GM23248 (cell line): ENCODE measurements at places on chromosomes 3 and 15.

DNA sequence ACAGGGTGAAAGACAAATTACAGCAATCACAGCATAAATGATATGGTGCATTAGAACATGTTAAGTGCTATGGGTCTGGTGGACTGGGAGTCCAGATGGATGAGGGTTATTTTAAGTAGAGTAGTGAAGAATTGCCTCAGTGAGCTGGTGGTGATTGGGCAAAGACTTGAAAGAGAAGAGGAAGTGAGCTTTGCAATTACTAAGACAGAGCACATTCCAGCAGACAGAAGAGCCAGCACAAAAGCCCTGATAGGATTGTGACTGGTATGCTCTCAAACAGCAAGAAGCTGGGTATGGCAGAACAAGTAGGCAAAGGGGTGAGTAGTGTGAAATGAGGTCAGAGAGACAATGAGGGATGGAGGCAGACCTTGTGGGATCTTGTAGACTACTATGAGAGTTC is 2.1 kb upstream of the ACKR4 start:
- peak; percentile 83 for DNase-seq

DNA sequence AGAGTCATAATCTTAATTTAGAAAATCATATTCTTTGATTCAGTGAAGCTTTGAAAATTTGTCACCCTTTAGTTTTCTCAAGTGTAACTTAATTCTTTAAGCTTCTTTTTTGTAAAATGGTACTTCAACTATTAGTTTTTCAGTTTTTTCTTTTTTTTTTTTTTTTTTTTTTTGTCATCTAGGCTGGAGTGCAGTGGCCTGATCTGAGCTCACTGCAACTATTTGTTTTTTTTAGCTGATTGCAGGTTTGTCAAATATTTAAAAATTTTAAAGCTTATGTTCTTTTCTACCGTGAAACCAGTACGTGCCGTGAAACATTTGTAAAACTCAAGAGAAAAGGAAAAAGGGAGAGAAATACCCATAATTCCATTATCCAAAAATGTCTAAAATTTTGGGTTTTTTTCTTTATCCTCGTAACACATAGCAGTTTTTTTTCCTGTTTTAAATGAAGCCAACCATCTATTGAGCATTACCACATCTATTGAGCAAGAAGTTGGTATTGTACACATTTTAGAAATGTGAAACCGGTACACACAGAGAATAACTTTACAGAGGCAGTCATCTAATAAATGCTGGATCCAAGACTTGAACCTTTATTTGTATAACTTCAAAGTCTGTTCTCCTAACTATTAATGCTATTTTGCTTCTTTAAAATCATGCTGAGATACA is 25.7 kb downstream of the ECT2 start:
- no peak for DNase-seq

DNA sequence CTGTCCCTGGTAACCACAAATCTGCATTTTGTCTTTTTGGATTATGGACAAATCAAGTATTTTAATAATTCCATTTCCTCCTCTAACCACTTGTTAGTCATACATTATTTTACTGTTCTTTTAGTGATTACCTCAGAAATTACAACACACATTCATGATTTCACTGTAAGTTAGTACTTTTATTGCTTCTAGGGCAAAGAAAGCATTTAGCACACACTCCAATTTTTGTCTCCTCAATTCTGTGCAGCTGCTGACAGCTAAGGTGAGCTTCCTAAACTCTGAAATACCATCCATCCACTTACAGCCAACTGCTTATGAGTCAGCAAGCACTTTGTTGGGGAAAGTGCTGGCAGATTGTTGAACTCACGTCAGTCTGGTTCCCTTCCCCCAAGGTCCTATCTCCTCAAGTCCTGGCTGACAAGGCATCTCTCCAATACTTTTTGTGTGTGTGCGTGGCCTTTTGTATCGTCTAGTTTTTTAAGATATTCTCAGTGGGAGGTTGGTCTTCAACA is 49.4 kb upstream of the TNFAIP8L3 start:
- peak; percentile 72 for DNase-seq

GRCh38 chr3:72255791-72256559 is 471.0 kb upstream of the PROK2 start:
- DNase-seq = no peak

- DNase-seq = no peak
Measured at GRCh38 chr3:177370246-177370822, 173.1 kb upstream of the TBL1XR1 start.

DNA sequence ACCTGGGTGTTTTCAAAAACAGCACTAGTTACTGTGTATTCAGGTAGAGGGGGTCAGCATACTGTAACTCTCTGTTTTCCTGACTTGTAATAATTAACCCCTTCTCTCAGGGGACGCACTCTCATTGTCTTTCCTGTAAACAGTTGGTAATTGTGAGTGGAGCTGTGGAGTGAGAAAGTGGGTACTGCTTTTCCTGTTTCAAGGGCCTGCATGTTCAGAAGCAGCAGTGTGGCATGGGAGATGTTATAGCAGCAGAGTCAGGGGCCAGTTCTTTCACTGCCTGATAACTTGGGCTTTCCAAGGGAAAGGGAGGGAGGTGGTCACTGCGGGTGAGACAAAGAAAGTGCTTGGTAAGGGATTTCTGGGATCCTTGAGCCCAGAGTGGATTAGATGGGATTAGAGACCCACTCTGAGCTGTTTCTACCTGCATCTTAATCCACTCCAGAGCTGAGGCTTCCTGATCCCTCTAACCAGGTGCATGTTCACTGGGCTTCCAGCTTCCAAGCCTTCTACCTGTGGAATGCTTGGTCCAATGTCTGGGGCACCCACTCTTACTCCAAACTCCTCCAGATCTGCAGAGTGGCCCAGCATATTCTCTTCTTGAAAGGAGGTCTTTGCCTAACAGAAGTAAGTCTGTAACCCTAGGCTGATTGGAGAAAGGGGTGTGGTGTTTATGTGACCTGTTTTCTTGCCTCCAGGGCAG is 105.2 kb downstream of the RPLP1 start:
- DNase-seq = peak; percentile 13

GRCh38 chr3:105534491-105534890 is 167.8 kb downstream of the ALCAM start:
- DNase-seq = no peak

GRCh38 chr15:73375012-73375411 is 6.3 kb upstream of the HCN4 start:
- no peak for DNase-seq

DNA sequence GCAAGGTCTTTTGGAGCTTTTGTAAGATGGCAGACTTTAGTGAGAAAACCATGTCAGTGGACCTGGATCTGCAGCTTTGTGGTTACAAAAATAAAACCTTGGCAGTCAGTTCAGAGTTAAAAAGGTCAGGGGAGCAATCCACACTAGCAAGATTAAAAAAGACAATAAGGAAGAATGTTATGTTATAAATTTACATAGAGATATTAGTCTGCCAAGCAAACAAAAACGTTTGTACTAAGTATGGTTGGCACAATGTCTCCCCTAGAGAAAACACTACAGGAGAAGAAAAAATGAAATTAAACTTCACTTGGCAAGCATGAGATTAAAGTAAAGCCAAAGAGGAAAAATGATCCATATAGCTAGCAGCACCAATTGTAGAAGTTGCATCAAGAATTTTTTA is 205.0 kb downstream of the LSAMP start:
- DNase-seq = no peak

- DNase-seq = no peak
Measured at GRCh38 chr3:161770484-161771386, 274.1 kb downstream of the OTOL1 start.

GRCh38 chr3:48999085-48999858 is 7.9 kb upstream of the WDR6 start:
- DNase-seq = no peak

DNA sequence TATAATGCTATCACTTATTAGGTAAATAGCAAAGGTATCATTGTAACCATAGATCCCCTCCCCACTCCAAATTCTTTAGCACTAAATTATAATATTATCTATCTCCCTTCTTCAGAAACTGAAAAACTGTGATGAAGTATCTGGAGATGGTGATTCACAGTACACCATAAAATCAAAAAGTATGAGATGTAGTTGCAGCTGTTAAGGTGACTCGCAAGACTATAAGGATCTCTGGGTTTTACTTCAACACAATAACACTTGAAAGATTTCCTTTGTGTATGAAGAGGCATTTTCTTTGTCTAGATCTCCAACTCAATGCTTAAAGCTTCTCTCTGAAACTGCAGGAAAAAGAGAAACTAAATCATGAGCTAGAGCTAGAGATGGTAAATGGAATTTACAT is 46.9 kb downstream of the IFT57 start:
- DNase-seq = peak; percentile 59

GRCh38 chr15:66830358-66830757 is 128.3 kb downstream of the SMAD6 start:
- peak; percentile 95 for DNase-seq

DNA sequence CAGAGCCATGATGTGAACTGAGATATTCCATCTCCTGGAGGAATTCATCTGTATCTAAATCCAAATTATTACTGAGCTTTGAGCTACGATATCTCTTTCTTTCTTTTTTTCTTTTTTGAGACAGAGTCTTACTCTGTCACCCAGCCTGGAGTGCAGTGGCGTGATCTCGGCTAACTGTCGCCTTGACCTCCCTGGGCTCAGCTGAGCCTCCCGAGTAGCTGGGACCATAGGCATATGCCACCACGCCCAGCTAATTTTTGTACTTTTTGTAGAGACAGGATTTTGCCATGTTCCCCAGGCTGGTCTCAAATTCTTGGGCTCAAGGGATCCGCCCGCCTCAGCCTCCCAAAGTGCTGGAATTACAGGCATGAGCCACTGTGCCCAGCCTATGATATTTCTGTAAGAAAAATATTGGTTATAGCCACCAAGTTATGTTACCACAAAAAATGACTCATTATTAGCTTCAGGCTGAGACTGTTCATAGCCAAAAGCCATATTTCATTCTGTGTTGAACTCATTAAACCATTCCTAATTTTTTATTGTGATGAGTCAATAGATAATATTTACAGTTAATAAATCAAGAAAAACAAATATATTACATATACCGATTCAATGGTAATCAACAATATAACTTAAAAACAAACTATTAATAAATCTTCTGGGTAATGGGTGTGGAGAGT is 27.1 kb upstream of the SLC30A4 start:
- peak; percentile 80 for DNase-seq

DNA sequence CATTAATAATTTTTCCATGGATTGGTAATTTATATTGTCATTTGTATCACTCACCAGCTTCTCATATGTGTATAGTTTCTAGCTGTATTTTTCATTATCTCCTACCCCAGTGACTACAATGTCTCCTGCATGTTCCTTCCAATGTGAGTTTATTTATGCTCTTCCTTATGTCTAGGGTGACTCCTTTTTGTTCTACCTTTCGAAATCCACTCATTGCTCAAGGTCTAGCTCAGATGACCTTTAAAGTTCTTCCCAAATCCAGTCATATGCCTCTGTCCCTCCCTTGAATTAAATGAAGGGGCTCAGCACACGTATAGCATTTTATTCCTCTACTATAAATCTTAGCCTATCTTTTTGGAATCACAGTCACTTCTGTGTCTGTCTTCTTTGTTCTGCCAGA is 53.0 kb downstream of the TMEM45A start:
- peak; percentile 23 for DNase-seq

GRCh38 chr3:135047061-135047460 is 252.0 kb downstream of the EPHB1 start:
- DNase-seq = no peak
